Myocyte (in vitro differentiated cells): ENCODE measurements at places on chromosomes 7 and 10. TPM values are rescaled to one million over a fixed set of nuclear protein-coding genes. Genes with fewer than 3 reads are reported as not detected.

GRCh38 chr7:77631820-77632219, 64.4 kb upstream of the RSBN1L start:
- DNase-seq, result no peak

- DNase-seq, result no peak
Observed at GRCh38 chr10:74179111-74179710, 28.2 kb downstream of the ADK start.

Gene LRRC61
- total RNA-seq, result not detected in 2 replicates

Gene CYCS
- total RNA-seq, result 120 and 208 TPM in 2 replicates

Gene PPP1R9A
- 8.5 and 10.1 TPM in 2 replicates for total RNA-seq

Gene OR6B1
- total RNA-seq, result 0.03 TPM in 1 of 2 replicates, not detected in the other

- DNase-seq, result peak; percentile 74
Observed at GRCh38 chr10:63236113-63236935, 103.2 kb downstream of the NRBF2 start.

Gene FXYD4
- total RNA-seq, result 1.8 and 6.1 TPM in 2 replicates

GRCh38 chr7:140235114-140235513, 58.3 kb upstream of the KDM7A start:
- DNase-seq, result no peak

DNA sequence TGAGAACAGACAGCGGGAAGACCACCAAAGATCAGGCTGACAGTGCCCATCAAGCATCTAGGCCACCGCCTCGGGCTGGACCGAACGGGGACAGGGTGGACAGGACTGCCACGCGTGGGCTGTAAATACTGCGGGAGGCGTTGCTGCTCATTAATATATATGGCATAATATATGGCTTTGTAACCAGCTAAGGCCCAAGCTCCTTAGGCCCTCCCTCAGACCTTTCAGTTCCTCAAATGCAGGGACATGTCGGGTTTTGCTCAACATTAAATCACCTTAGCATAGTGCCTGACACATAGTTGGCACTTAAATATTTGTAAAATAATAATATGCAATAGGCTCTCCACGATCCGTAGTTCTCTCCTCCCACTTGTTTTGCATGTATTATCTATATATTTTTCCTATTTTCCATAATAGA, 402 bp upstream of the TMEM168 start:
- DNase-seq, result no peak

DNA sequence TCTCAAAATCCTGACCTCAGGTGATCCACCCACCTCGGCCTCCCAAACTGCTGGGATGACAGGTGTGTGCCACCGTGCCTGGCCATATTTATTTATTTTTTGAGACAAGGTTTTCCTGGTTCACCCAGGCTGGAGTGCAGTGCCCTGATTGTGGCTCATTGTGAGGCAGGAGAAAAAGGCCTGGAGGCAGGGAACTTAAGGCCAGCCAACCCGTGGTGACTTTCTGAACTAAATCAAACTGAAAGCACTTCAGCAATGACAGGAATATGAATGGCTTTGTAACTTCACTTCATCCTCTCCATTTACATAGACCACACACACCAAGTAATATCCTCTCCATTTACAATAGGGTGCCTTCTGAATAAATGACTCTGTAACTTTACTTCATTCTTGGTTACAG, 124.4 kb downstream of the CCDC3 start:
- no peak for DNase-seq

Gene PNLIPRP1
- total RNA-seq, result not detected in 2 replicates

DNA sequence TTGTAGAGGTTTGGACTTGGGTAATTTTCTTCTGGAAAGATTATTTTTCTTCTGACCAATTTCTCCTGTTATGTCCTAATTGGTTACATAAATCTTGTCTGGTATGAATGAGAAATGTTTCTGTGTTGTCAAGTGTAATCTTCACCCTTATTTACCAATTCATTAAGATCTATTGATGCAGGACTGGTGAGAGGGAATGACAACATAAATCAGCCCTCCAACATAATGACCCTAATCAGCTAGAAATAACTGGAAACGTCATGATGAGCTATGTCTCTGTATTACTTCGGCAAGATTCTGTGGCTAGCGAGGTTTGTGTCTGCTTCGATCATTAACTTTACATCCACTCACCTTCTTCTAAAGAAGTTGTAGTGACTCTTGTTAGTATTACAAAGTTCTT, 3.5 kb downstream of the FOXP2 start:
- DNase-seq, result no peak

- no peak for DNase-seq
Observed at GRCh38 chr10:119505131-119505551, 37.4 kb downstream of the RGS10 start.

DNA sequence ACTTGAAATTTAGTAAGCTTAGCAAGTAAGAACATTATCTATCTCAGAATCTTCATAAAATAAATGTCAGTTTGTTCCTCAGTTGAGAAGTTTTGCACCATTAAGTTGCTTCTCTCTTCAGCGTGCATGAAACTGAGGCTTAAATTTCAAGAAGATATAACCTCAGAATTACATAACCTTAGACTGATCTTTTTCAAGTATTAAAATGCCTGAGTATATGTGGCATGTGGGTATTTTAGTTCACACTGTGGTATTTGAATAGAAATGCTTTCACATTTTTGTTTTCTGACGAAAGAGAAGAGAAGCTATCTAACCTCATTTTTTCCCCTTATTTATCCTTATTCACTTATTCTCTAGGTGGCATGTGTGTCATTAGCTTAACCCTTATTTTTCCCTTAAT, 104.1 kb downstream of the PHF14 start:
- DNase-seq, result peak; percentile 20

DNA sequence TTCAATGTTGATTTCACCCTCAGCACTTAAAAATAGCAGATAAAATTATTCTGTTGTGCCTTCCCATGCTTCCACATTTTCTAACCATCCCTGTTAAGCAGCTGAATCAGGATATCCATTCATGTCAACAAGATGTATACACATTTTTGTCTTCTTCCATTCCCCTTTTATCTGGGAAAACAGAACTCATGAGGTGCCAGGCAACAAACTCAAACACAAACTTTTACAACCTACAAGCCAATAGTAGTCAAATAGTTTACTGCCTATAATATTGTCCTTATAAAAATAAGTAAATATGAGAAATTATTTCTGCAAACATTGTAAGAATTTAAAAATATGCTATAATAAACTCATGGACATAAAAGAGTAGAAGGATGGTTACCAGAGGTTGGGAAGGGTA, 1569.8 kb downstream of the REEP3 start:
- no peak for DNase-seq

Gene FAM25G
- total RNA-seq, result not detected in 2 replicates

DNA sequence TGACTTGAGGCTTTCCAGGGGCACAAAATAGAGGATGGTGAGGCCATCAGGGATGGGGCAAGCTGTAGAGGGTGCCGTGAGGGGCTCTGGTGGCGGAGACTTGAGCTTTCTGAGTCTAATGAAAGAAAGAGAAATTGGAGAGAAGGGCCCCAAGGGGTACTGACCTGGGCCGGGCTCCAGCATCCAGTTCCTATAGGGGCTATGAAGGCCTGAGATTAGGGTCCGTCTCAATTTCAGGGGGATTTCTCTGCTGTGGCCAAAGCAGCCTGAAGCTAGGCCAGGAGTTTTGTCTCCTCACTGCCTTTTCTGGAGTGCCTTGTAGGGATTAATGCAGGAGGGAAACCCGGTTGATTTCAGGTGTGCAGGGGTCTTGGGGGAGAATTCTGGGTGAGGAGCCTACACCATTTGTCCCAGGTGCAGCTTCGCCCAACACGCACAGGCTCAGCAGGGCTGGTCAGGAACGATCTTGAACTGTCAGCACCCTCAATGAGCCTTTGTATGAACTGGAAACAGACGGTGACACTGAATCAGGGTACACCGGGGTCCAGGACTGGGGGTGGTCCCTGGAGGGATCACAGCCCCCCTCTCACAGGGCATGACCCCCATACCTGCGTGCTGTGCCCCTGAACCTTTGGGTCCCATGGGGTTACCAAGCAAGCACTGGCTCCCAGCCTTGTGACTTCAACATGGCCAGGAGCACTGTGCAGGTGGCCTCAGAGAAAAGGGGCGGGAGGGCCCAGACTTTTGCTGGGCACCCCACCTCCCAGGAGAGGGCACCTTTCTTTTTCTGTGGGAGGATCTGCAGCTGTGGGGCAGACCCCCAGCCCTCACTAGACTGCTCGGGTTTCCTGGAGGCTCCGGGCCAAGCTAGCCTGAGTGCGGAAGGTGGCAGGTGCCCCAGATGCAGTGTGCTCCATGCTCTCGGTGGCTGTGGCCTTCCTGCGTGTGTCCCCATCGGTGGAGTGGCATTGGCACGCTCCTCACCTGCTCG, 122.9 kb upstream of the RET start:
- no peak for DNase-seq

- DNase-seq, result no peak
Observed at GRCh38 chr7:27955011-27955410, 215.0 kb downstream of the TAX1BP1 start.

Gene PON1
- not detected in 2 replicates for total RNA-seq

GRCh38 chr10:100995181-100995580, 4.4 kb upstream of the LZTS2 start:
- DNase-seq, result no peak

DNA sequence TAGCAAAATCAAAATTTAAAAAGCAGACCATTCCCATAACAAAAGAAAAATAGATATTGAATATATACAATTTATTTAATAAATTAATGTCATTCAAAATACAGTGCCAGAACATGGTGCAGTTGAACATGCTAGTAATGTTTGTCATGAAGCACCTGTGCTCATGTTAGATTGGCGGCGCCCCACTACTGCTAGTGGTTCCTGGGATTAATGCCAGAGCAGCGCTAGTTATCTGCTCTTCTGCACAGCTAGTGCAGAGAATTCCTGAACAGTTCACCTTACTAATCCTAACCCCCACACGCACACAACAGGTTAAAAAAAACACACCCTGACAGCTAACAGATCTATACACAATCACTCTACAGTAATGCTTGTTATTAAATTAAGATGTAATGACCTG, 23.4 kb downstream of the KBTBD2 start:
- DNase-seq, result no peak

GRCh38 chr10:61448091-61448490, 5.1 kb downstream of the TMEM26 start:
- no peak for DNase-seq

- no peak for DNase-seq
Observed at GRCh38 chr10:47065903-47066302, 154.7 kb downstream of the PTPN20 start.

DNA sequence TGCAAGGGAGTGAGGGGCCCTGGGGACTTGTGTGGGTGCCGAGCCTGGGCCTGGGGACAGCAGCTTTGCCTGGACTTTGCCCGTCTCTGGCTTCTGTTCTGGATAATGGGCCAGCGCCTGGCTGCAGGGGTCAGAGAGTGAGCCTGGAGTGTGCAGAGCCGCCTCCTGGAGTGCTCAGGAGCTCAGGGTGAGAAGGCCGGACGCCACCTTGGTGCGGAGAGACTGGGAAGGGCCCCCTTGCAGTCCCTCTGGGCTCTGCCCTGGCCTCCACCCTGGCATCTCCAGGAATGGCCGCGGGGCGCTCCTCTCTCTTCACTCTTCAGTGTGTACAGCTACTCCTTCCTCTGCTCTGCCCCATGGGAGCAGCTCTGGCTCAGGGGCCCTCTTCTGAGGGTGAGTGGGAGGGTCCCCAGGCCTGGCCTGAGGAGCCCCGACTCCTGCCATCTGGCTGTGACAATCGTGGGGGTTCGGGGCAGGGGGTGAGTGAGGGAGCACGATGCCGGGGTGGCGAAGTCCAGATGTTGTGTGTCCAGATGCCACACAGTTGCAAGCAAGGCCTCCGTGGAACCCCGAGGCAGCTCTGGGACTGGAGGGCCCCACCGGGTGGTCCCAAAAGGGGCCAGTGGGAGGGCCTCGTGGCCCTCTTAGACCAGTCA, 187.1 kb downstream of the DNAJB6 start:
- DNase-seq, result no peak

DNA sequence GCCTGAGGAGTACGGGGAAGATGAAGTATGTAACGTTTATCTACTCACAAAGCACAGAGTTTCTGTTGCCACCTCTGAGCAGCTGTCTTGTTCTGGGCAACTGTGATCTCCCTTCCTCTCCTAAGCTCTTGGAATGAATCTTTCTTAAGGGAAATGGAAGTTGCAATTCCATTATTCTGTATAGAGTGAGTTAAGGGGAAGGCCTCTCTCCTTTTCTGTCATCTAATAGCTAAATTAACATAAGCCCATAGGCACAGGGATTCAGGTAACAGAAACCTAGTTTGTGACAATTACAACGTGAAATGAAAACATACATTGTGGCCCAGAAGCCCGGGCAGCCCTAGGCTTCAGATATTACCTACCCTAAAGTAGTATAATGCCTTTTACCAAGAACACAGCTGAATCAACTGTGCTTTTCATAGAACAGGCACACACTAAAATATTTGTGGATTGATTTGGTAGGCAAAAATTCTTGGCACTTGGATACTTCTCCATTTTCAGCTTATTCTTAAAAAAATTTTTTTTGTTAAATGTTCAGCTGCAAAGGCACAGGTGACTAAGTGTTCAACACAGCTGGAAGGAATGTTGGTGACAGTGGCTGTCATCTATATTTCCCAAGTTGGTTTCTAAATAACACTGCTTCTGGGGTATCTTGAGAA, 3.8 kb upstream of the PDCD4 start:
- no peak for DNase-seq

Gene CUL1
- 65.5 and 75.3 TPM in 2 replicates for total RNA-seq

DNA sequence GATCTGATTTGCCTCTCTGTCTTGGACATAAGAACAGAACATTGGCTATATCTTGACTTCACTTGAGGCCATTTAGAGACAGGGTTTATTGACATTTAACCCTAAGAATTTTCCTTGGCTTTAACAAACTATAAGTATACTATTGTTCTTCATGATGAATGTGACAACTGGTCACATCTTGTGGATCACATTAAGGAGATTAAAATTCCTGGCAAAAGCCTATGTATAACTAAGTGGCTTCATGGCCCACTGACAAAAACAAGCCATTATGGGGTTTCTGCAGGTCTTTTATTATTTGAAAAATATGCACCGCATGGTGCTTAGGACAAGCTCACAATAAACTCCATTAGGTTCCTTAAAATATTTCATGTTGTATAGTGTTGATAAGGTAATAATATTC, 54.8 kb downstream of the THNSL1 start:
- DNase-seq, result no peak

GRCh38 chr7:123749537-123749857, 694 bp upstream of the WASL start:
- DNase-seq, result no peak

Gene ZNF853
- 1.0 and 1.9 TPM in 2 replicates for total RNA-seq

GRCh38 chr10:22698941-22699440, 15.4 kb downstream of the PIP4K2A start:
- no peak for DNase-seq

DNA sequence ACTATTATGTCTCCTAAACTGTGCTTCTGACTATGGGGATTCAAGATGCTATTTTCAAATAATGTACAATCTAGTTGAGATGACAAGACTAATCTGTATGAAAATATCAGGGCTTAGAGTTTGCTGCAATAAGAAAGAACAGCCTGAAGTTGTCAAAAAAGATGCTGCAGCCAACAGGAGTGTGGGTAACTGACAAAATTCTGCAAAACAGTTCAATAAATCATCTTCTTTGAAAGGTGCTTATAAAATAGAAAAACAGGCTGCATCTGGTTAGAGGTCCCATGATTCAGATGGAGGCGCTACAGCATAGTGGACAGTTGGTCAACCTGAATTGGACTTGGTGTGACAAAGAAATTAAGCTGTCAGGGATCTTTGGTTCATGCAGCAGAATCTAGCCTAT, 511.0 kb downstream of the XPNPEP1 start:
- no peak for DNase-seq

Gene GIMAP6
- not detected in 2 replicates for total RNA-seq

Gene PPP1R3C
- total RNA-seq, result 136 and 154 TPM in 2 replicates
